GM19239 (cell line): ENCODE measurements at places on chromosomes 11 and 22.

DNA sequence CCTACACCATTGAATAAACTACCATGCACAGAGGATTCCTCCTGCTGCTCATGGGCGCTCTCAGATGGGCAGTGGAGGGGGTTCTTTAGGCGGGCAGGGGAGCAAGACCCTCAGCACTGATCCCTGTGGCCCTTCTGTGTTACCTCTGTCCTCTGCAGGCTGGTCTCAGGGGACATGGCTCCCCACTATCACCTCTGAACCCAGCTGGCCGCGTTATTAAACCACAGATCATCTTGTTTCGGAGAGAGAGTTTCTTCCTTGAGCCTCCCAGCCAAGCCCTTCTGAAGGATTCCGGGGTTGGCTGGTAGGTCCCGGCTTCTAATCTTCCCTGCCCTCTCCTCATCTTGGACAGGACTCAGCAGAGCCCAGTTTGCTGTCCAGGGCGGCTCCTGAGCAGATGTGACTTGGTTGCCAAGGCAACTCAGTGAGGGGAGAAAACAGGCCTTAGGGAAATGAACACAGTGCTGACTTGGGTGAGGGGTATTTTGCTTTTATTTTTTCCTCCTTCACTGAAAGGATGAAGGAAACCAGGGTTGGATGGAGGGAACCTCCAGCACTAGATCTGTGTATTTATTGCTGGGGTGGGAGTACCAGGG, 13.3 kb downstream of the APOL3 start:
- DNase-seq, result no peak

DNA sequence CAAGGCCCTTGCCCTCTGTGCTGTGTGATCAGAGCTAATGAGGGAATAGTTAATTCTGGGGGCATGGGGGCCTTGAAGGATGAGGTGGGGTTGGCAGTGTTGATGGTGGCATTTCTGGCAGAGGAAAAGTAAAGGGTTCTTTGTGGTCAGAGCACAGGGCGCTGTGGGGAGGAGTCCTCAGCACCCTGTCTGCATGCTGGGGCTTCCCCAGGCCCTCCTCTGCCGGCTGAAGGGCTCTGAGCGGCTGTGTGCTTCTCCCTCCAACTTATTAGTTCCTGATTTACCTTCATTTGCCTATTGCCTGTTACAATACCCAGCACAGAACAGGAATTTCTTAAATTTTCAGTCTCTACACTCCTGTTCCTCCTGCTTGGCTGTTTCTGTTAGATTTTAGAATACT, 122.8 kb downstream of the HIPK3 start:
- no peak for DNase-seq

DNA sequence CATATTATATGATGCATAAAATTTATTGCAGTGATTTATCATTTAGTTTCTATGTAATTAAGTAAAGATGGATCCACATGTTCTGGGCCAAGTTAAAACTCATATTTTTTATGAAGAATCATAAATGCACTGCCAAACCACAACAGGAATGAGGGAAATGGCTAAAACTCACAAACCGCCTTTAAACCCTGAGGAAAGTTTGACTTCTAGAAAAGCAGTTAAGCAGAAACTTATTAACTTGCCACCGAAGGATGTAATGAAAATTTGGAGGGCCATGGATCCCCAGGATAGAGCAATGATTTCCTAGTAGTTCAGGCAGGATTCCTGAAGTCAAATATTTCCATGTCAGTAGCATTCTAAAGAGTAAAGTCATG, 218.3 kb upstream of the CTSC start:
- DNase-seq, result no peak

DNA sequence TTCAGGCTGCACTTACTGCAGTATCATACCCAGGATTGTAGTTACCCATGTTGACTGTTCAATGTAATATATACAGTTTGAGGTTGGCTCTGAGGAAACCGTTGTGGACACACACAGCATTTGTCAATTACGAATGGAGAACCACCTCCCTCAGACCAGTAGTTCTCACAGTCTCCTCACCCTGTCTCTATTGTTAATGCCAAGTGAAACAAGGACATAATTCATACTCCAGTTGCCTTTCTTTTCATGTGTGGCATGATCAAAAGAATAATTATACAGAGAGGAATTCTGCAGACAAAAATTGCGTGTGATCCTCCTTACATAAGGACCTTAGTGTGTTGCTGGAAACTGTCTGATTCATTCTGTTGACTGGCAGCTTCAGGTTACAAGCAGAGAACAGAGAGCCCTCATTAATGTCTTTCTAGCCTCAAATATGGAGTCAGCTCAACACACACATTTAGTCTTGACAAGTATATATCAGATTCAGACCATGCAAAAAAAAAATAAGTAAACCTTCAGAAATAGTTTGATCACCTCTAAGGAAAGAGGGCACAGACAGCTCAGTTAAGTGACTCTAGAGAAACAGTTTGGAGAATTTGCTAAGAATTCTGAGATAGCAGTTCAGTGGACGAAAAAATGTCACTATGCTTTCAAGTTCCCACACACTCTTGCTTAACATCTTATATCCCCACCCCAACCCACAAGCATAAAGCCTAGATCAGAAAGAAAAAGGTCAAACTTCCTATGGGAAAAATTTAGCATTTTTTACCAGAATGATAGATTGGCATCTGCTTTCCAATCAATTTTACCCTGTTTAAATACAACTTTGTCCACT, 96.1 kb downstream of the MAML2 start:
- DNase-seq, result no peak
